ENCODE measurements at places on chromosomes 1 and 21. TPM values are rescaled to one million over a fixed set of nuclear protein-coding genes. Genes with fewer than 3 reads are reported as not detected.

Gene AMY1C
- not detected for total RNA-seq

Gene OR10R2
- not detected for total RNA-seq

Gene NRDC
- 146 TPM for total RNA-seq

Gene IRF6
- 42.0 TPM for total RNA-seq

Gene CENPF
- 72.9 TPM for total RNA-seq

Gene MANEAL
- total RNA-seq, result 0.66 TPM

Gene TFAP2E
- total RNA-seq, result 0.18 TPM

Gene SPRR2A
- not detected for total RNA-seq
